ENCODE measurements at places on chromosomes 13 and 19.
A peak's percentile ranks its signal among the peaks of the same experiment; 100 is the strongest.

DNA sequence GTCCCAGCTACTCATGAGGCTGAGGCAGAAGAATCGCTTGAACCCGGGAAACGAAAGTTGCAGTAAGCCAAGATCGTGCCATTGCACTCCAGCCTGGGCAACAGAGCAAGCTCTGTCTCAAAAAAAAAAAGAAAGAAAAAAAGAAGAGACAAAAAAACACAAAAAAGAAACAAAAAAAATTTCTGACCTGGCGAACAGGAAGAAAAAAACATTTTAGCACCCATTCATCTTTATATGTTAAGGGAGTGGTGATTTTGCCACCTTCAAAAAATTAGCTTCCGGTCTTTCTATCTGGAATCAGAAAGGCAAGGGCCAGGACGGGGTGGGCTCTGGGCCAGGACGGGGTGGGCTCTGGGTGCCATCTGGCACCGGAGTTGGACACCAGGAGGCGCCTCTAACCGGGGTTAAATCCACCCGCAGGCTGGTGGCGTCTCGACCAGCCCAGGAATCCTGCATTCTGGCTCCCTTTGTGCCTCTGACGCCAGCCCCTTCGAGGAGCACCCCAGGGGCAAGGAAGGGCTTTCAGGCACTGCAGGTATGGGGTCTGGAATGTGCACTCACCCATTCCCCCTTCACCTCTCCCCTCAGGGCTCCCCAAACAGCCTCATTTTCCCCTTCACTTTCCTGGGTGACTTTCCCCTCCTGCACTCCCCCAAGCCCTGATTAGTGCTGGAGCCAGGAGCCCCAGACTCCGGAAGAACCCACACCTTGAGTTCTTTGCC lies 10.4 kb upstream of the ZSWIM4 start:
- DNase-seq, result peak; percentile 37

- DNase-seq, result no peak
Observed at GRCh38 chr13:60572855-60573254, 175.8 kb downstream of the TDRD3 start.

DNA sequence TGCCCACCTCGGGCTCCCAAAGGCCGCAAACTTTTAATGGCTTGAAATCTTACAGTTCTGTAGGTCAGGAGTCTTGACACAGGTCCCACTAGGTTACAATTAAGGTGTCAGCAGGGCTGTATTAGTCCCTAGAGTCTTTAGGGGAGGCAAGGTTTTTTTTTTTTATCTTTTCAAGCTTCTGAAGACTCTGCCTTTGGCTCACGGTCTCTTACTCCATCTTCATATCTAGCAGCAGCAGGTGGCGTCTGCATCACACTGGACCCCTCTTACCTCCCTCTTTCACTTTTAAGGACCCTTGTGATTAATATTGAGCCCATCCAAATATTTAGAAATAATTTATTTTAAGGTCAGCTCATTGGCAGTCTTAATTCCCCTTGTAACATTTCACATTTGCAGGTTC lies 11.6 kb downstream of the MIR17HG start:
- no peak for DNase-seq

DNA sequence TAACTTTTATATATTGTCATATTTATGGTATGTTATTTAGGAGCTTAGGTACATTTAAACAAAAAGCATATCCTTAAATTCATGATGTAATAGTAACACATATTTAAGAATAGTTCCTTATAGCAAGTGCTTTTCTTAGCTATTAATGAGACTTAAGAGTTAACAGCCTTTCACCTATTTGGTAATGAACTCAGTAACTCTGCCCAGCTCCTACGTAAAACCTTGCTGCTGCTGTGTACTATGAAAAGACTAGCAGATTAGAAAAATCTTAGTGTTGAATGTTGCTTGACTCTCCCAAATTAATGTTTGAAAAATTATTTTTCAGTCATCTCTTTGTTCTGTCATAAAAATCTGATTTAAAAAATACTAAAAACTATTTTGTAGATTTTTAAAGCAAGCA lies 6.9 kb downstream of the GPR180 start:
- no peak for DNase-seq

GRCh38 chr13:110706570-110707372 lies 855 bp upstream of the CARS2 start:
- no peak for DNase-seq

DNA sequence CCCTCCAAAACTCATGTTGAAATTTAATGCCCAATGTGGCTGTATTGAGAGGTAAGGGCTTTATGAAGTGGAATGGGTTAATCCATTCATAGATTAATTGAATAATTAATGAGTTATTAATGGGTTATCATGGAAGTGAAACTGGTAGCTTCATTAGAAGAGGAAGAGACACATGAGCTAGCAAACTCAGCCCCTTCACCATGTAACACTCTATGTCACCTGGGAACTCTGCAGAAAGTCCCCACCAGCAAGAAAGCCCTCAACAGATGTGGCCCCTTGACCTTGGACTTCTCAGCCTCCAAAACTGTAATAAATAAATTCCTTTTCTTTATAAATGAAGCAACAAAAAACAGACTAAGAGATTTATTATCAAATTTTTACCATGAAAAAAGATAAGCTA lies 223.5 kb downstream of the KLF12 start:
- no peak for DNase-seq

- no peak for DNase-seq
Observed at GRCh38 chr13:113418722-113419049, 34.6 kb downstream of the ADPRHL1 start.

GRCh38 chr19:55247621-55248099 lies 11.2 kb downstream of the PPP6R1 start:
- no peak for DNase-seq

DNA sequence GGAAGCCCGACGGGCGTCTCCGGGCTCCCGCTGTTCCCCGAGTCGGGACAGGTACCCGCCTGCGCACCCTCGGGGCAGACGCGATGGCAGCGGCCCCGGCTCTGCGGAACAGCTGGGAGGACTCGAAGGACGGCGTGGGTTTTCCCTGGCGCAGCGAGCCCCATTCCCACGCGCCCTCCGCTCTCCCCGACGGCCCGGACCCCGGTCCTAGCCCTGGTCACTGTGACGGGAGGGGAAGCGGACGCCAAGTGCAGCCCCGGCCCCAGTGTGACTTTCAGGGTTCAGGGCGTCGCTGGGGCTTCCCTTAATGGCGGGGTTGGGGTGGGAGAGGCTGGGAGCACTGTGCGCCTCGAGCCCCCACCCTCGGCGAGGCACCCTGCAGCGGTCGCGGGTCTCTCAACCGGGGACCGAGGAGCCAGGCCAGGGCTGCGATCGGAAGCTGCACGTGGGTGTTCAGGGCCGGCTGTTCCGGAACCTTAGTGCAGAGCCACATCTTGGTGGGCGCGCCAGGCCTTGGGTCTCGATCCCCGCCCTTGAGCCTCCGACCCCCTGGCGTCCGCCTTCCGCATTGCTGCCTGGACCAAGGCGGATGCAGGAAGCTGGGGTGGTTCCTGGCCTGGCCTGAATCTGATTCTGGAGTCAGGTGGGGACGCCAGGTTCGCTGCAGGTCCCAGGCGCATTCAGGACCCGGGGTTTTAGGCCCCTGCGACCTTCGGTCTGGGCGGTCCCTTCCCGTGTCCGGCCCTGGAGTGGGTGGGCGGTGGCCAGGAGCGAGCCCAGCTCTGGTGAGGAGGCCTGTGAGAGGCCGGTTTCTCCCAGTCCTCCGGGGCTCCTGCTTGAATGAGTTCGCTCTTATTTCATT lies 3.5 kb downstream of the LGALS7B start:
- DNase-seq, result no peak

DNA sequence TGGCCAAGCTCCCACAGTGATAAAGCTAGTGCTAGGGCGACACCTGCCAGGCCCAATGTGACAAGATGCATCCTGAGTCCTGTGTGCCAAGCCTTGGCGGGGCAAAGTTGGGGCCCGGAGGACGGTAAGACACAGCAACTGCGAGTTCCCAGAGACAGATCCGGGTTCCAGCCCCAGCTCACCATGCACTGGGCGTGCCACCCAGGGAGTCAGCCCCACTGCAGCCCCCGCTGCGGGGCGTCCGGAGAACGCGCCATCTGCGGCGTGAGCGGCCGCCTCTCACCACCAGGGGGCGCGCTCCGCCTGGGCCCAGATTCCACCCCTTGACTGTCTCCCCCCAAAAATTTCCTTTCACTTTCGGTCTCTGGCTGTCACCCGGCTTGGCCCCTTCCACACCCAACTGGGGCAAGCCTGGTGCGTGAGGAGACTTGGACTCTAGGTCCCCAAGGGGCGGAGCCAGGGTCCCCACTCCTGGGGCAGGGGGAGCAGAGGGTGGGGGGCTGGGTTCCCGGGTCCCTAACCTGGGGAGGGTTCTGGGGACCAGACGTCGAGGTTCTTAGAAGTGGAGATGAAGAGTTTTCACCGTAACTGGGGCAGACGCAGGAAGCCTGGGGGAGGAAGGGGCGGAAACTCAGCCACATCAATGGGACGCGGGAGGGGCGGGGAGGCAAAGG lies at the start of gene FLT3LG:
Gene FLT3LG (plus strand): TSS at position 348 of the 674 bp plus-strand sequence. CDS start 425 bp downstream, outside the sequence.
- peak; percentile 87 for DNase-seq

DNA sequence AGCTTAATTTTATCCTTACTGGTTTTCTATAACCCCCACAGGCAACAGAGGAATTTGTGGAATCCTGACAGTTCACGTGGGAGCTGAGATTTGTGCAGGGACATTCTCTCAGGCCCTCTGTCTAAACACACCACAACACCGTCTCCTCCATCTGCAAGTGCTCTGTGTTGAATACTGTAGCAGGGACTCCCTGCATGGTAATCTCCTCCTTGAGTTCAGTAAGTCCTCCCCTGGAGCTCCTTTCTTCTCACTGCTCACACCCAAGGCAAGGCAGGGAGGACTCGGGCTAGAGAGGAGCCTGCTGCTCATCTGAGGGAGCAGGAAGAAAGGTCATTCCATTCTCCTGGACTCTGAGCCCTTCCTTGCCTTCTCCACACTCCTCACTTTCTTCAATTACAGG lies 348.2 kb downstream of the KCTD12 start:
- DNase-seq, result no peak

GRCh38 chr13:102902789-102903347 lies 57.0 kb downstream of the ERCC5 start:
- DNase-seq, result no peak

GRCh38 chr13:77528834-77529500 lies 6.5 kb upstream of the SCEL start:
- no peak for DNase-seq

GRCh38 chr19:16042533-16043085 lies 33.7 kb upstream of the TPM4 start:
- DNase-seq, result no peak

DNA sequence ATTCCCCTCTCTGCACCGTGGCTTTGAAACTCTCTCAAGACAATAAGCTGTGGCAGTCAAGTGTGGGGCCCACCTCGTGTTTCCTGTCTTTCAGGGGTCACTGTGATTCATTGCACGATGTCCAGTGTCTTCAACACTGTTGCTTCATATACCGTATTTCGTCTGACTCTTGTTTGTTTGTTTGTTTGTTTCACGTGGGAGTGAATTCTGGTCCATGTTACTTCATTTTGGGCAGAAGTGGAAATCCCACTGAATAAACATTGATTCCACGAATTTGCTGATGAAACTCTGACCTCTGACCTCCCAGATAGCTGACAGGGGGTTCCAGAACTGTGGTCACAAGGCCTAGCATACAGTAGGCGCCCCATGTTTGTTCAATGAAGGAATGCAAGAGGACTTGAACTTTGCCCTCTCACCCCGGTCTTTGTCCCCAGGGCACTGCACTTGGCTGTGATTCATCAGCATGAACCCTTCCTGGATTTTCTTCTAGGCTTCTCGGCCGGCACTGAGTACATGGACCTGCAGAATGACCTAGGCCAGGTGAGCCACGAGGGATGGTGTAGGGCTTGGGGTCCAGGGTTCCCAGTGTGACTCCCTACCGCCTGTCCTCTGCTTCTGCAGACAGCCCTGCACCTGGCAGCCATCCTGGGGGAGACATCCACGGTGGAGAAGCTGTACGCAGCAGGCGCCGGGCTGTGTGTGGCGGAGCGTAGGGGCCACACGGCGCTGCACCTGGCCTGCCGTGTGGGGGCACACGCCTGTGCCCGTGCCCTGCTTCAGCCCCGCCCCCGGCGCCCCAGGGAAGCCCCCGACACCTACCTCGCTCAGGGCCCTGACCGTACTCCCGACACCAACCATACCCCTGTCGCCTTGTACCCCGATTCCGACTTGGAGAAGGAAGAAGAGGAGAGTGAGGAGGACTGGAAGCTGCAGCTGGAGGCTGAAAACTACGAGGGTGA lies 5.1 kb downstream of the NFKBIB start:
- no peak for DNase-seq

- peak; percentile 80 for DNase-seq
Observed at GRCh38 chr13:99051768-99052455, 74.0 kb upstream of the DOCK9 start.

DNA sequence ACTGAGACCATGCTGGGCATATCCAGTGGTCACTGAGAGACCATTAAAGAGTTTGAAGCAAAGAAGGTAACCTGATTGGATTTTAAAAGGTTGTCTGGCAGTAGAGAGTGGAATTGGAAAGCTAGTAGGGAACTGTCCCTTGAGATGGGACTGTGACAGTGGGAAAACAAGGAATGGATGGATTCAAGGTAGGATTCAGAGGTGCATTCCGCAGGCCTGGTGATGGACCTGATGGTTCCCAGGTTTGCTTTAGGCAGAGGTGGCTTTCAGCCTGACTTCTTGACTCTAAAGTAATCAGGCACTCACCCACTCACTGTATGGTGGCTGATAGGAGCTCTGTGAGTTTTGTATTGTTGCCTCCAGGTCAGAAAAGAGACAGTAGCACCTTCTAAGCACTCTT lies 73.0 kb downstream of the DHRS12 start:
- DNase-seq, result no peak

DNA sequence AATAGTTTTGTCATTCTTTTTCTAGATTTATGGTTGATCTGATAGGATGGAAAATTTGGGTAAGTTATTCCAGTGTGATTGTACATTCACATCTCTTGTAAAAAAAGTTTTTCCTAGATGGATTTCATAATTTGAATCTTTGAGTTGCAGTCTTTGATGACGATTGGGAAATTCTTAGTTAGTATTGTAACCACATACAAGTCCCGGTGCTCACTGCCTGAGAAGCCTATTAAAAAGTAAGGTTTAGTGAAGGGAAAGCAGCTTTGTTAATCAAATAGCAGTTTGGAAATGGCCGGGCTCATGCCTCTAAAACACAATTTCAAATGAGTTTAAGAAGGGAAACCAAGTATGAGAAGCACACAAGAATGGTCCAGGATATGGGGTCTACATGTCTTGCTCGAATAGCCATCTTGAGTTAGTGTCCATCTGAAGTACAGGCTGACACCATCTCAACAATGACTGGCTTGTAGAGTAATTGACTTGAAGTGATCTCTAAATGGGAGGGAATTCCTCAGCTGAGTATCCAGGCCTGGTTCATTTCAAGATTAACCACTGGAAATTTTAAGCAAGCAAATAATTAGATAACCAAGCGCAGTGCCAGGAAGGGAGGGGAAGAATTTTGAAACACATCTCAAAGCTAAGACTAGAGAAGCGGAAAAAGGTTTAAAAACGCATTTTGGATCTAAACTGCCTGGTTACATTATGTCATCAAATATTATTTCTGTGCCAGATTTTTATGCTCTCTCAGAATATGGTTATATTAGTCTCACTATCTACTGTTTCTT lies 1145.6 kb upstream of the MIR17HG start:
- no peak for DNase-seq

- DNase-seq, result peak; percentile 73
Observed at GRCh38 chr19:39671739-39672363, 16.1 kb downstream of the LGALS16 start.

Measured in Jurkat, Clone E6-1 (cell line).